H4 (cell line): ENCODE measurements at places on chromosomes 13 and 19.

- peak; percentile 13 for DNase-seq
Measured at GRCh38 chr13:110562036-110562597, 595 bp upstream of the RAB20 start.

GRCh38 chr19:5182751-5183150 is 157.9 kb downstream of the PTPRS start:
- no peak for DNase-seq

- no peak for DNase-seq
Measured at GRCh38 chr13:111388851-111389500, 68.5 kb downstream of the TEX29 start.

DNA sequence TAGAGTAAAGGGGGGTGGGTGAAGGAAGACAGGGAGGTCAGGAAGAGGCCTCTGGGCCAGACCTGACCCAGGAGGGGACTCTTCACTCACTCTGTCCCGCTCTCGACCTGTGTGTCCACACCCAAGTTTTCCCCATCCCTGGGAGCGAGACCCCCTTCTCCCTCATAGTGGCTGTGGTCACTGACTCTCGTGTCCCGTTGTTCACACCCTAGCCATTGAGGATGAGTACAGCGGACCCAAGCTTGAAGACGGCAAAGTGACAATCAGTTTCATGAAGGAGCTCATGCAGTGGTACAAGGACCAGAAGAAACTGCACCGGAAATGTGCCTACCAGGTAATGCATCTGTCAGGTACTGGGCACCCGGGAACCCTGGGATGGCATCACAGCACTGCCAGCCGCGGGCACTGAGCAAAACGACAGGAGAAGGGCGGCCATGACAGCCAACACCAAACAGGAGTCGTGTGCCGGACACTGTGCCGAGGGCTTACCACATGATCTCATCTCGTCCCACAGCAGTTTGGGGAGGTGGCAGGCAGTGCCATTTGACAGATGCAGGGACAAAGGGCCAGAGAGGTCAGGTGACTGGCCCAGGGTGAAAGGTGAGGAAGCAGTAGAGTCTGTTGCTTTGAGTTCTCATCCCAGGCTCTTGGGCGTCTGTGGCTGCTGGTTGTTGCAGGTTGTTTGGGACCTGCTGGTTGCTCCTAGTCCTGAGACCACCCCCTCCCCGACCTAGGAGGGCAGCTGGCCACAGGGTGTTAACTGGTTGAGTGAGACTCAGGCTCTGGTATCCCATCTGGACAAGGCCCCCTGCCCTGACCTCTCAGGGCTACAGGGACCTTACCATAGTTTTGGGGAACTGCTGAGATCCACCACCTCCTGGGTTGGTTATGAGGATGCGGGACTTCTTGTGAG is 29.6 kb downstream of the PPP5C start:
- DNase-seq = no peak

GRCh38 chr19:43755256-43755801 is 567 bp upstream of the SMG9 start:
- DNase-seq = no peak

DNA sequence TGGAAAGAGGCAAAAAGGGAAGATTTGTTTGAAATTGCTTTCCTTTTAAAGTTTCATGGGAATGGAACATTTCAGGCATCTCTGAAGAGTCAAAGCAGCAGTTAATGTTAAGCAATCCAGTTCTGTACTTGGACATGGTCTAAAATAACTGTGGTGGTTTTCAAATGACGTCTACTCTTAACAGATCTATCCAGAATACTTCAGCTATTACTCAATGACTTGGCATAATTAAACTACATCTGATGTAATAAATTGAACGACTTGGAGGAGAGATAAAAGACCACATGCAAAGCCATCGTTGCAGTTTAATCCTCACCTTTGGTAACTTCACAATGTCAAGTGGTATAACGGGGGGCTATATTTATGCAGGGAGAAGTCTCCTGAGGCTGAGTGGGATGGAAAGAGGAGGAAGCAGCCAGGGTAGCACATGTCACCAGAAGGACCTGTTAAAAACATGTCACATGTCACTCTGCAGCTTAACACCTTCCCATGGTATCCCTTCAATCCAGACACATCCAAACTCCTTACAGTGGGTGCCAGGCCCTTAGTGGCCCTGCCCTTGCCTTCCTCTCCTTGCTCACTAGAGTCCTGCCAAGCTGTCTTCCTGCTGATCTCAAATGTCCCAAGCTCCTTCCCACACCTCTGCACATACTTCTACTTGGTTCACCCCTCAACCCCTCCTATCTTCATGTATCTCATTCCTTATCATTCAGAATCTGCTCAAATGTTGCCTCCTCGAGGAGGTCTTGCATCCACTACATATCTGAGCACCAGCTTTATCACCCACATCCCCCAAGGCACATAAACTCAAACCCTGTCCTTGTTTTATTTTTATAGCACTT is 327.8 kb downstream of the SUCLA2 start:
- peak; percentile 65 for DNase-seq

DNA sequence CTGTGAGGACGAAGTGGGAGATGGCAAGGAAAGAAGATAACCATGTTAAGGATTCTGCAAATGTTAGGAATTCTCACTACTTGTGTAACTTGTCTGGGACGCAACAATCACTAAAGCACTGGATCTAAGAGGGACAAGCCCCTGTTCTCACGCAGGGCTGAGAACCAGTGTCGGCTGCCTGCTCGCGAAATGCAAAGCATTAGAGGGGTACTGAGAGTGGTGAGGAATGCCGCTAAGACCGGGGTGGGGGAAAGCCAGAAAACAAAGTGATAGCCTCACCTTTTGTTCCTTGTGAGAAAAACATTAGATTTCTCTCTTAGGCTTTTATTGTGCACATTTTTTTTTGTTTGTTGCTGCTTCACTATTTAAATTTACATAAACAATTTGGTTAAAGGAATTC is 241.9 kb downstream of the ABCC4 start:
- no peak for DNase-seq

DNA sequence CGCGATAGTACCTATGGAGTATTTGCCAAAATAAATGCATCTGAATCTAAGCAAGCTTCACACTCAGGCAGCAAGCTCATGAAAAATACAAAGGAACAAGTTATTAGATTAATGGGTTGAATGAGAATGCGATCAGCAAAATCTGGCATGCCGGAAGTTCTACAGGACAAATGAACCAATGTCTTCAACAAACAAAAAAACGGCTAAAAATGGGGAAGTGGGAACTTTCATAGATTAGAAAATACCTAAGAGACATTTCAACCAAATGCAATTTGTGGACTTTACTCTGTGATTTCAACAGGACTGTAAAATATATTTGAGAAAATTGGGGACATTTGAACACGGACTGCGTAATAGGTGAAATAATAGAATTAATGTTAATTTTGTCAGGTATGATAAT is 22.4 kb upstream of the RNASEH2B start:
- DNase-seq = no peak

- DNase-seq = no peak
Measured at GRCh38 chr19:49101160-49101559, 13.0 kb upstream of the LIN7B start.

DNA sequence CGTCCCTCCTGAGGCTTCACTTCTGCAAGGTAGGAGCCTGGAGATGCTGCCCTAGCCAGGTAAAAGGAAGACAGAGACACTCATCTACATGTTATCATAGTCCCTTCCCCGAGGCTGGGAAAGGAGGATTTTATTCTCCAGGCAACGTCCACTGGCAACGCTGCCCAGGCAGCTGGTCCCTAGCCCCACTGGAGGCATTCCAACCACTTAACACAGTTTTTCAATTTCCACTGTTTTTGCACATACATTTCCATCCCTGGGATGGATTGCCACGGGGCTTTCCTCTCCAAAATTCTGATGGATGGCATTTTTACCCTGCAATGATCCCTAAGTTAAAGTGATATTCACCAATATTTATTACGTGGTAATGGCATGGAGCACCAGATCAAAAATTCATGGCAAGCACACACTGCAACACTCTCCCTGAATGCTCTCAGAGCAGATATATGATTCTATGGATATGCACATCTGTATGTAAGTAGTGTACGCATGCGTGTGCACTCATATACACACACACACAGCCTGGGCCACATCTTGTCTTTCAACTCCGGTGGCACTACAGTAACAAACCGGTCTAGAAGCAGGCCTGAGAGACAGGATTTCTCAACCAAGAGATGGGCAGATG is 322.3 kb upstream of the TSHZ3 start:
- no peak for DNase-seq

GRCh38 chr13:56659041-56659471 is 481.7 kb upstream of the PRR20A start:
- DNase-seq = no peak

GRCh38 chr13:92461831-92462230 is 764.8 kb upstream of the GPC6 start:
- DNase-seq = no peak

DNA sequence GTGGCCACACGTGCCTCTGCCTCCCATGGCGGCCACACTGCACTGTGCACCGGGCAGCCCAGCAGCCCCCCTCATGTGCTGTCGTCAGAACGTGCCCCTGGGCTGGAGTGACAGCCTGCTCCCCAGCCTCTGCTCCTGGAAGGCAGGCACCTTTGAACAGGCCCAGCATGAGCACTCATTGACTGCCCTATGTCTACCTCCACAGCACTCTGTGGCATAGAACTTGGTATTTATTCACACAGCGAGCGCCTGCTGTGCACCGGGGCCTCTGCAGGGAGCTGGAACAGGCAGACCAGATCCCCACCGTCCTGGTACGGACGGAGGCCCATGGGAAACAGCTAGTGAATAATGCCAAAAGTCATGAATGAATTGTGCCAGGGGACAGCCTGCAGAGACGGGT is 53.7 kb downstream of the DPF1 start:
- DNase-seq = no peak

DNA sequence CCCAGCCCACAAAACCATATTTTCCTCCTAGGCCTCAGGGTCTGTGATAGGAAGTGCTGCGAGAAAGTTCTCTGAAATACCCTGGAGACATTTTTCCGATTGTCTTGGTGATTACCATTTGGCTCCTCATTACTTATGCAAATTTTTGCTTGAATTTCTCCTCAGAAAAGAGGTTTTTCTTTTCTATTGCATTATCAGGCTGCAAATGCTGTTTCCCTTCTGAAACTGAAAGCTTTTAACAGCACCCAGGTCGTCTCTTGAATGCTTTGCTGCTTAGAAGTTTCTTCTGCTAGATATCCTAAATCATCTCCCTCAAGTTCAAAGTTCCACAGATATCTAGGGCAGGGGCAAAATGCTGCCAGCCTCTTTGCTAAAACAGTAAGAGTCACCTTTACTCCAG is 434.2 kb downstream of the PCDH20 start:
- no peak for DNase-seq

GRCh38 chr13:71886880-71887279 is 19.9 kb upstream of the DACH1 start:
- no peak for DNase-seq

GRCh38 chr13:93328943-93329342 is 102.3 kb downstream of the GPC6 start:
- no peak for DNase-seq

GRCh38 chr13:73492811-73493210 is 434.0 kb downstream of the KLF5 start:
- no peak for DNase-seq

- DNase-seq = peak; percentile 90
Measured at GRCh38 chr19:13172346-13173138, 22.3 kb downstream of the IER2 start.

DNA sequence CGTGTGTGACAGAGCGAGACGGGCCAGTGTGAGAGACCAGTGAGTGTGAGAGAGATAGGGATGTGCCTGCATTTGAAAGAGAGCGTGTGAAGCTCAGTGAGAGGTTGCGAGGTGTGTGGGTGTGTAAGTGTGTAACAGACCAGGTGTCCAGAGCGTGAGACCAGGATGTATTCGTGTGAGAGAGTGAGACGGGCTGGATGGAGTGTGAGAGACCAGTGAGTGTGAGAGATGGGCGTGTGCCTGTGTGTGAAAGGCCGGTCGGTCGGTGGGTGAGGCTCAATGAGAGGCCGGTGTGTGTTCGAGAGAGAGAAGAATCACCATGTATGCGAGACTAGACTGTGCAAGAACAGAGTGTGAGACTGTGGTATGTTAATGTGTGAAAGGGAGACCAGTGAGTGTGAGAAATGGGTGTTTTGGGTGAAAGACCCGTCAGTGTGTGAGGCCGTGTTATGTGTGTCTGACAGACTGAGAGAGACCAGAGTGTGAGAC is 679 bp downstream of the ZNF471 start:
- DNase-seq = peak; percentile 8

- no peak for DNase-seq
Measured at GRCh38 chr13:27339299-27339698, 68.7 kb downstream of the RASL11A start.

DNA sequence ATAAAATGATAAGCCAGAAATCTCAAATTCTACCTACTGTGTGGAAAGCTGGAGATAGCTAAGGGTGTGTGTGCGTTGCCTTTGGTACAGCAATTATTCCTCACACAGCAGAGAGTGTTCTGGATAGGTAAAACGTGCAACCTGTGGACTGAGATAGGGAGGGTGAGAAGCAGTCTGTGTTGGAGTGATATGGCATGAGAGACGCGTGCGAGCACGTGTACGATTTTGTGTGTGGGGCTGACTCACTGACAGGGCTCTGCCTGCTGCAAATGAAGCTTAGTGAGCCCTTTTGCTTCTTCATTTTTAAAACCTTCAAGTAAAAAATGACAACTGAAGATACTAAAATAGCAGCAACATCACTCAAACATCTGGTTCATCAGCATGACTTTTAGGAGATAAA is 35.7 kb upstream of the SLC10A2 start:
- no peak for DNase-seq

- DNase-seq = no peak
Measured at GRCh38 chr13:73138276-73138637, 79.5 kb downstream of the KLF5 start.

- no peak for DNase-seq
Measured at GRCh38 chr19:2986951-2987524, 9.7 kb downstream of the TLE6 start.

- no peak for DNase-seq
Measured at GRCh38 chr13:49681842-49682435, 9.3 kb downstream of the EBPL start.

DNA sequence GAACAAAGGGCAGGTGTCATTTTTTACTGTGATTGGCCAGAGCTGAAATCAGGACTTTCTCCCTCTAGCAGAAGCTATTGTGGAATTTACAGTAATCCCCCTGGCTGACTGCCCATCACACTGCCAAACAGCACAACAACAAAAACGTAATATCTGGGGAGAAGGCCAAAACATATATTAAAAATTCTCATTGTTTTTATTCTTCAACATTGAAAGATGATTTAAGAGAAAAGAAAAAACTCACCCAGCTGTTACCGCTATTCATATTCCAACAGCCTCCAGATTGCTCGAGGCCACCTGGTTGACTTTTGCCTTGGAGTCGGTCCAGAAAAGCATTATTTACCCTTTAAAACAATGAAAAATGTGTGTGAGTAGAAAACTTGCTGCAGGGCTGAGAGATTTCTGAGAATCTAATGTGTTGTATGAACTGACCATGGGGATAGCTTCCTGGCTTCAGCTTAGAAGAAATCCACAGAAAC is 97.2 kb downstream of the EPSTI1 start:
- DNase-seq = no peak
